ENCODE measurements at places on chromosomes 4 and X.

DNA sequence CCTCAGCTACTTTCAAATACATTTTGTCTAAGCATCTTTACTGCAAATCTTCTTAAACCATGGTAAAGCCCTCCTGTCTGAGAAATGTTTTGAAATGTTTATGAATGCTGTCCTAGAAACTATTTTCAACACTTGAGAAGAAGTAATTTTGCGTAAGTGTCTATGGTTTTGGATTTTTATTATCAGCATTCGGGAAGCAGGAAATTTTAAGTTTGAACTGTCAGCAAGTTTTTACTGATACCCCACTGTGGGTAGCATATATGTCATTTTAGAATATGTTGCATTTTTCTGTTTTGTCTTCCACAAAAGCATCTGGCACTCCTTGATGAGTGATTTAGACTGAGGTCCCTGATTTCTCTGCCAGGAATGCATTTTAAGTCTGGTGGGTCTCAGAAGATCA, 302.4 kb upstream of the GIMD1 start:
- no peak for DNase-seq

DNA sequence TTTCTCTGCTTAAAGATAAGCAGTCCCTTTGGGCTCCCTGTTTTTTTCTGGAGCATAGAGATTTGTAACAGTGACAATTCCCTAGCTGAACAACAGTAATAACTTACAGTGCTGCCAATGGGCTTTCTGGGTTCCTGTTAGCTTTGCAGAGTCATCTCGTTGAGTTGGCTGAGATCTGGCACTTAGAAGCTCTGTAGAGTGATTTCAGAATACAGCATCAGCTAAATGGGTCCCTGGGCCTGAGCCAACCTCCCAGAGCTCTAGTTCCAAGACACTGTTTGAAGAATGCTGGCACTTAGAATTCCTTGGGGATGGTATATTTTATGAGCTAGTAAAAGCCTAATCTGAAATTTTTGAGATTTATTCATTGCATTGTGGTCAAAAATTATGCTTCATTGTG, 43.5 kb upstream of the SERTM2 start:
- no peak for DNase-seq

- DNase-seq = no peak
These were observed 602.7 kb upstream of the PCDH7 start for GRCh38 chr4:30117433-30117832.

GRCh38 chr4:665381-665750, 8.7 kb downstream of the ATP5ME start:
- no peak for DNase-seq

DNA sequence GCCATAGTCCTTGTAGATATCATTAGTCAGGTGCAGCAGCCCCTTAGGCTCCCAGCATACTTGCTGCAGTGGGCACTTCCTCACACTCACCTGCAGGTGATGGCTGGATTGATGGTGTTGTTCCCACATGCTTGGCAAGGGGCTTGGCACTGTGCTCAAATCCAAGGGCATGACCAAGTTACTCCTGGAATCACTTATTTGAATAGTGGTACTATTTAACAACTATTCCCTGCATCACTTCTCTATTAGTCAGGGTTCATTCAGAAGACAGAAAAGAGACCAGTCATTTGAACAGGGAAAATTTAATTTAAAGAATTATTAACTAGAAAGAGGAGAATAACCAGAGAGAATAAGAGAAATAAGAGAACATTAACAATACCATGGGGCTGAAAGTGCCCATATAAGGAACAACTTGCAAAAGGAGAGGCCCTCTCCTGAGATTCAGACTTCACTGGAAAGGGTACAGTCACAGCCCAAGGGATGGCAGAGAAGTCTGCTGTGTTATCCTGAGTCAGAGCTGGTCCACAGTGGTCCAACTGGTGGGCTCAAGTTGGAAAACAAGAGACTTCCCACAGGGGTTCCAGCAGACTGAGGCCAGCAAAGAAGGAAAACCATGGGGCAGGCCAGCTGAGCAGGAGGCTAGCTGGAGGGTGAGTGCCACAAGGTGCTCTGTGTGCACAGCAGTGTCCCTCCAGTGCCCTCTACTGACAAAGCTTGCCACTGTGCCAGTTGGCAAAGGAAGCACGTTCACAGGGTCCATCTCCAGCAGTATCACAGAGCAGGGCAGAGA, 9.8 kb downstream of the SPP1 start:
- DNase-seq = no peak

- no peak for DNase-seq
These were observed 159.2 kb downstream of the FAM13A start for GRCh38 chr4:88897752-88898151.

DNA sequence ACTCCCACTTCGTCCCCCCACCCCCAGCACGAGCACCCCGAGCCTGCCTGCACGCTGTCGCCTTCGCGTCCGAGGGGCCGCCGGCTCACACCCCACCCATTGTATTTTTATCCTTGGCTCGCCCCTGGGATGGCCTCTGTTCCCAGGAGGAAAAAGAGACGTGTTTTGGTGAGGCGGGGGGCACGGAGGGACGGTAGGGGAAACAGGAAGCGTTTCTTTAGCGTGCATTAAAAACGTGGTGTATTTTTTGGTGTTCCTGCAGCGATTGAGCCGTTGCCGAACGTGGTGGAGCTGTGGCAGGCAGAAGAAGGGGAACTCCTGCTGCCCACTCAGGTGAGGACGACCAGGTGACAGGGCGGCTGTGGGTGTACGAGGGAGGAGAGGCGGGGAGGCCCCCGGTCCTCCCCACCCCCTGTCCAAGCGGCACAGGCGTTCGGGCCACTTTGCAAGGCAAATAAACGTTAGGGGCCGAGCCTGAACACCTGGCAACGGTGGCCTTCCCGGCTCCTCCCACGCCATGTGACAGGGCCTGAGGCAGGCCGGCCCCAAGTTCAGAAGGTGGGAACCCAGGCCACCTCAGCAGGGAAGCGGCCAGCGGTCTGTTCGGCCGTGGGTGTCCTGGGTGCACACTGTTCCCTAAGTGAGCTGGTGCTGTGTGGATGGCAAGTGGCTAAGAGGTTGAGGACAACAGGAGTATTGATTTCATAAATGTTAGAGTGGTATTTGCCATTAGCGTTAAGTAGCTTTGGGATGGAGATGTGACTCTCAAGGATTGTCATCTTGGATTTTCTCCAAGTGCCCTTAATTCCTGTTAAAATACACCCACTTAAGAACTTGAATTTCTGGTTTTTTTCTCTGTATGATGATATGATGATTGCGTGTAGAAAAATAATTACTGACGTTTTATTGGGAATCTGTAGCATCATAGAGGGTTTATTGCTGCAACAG, 1.1 kb downstream of the TMEM131L start:
- no peak for DNase-seq

DNA sequence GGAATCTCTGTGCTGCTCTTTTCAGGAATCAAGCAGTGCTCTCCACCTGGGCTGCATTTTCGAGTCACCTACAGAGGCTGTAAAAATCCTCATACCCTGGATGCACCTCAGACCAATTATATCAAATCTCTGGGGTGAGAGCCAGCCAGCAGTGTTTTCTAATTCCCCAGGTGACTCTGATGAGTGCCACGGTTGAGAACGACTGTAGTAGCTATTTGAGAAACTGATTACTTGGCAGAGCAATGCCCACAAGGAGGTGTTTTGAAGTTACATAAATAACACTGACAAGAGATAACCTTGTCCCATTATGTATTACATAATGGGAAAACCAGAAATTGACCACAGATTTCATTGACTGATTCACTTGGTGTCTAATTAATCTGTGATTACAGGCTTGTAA, 46.8 kb downstream of the CLCN4 start:
- DNase-seq = no peak

- peak; percentile 17 for DNase-seq
These were observed 113.9 kb upstream of the VAMP7 start for GRCh38 chrX:155767051-155767875.

DNA sequence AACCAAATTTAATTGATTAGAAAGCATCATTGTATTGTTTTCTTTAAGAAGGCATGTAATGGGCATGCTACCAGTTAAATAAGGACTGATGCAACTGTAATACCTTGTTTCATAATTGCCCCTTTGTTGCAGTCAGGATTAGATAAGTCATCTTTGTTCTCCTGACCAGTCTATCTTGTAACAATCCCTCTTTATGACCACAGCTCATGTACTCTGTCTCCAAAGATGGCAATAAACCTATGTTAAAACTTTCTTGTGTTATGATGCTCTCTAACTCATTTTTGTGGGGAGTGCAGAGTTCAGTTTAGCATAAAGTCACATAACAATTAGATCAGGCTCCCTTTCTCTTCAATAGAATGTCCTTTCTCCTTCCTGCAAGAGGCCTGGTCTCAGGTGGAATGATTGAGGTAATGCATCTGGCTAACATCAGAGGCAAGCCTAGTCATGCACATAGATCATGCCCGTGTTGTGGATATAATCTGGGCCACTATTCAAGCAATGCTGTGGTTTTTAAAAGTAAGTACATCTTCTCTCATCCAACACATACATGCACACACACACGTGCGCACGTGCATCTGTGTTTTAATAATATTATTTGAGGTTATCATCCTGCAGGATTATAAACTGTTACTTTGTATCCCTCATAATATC, 45.6 kb downstream of the TMEM154 start:
- DNase-seq = no peak

- no peak for DNase-seq
These were observed 2023.7 kb downstream of the ARAP2 start for GRCh38 chr4:34220601-34221000.

DNA sequence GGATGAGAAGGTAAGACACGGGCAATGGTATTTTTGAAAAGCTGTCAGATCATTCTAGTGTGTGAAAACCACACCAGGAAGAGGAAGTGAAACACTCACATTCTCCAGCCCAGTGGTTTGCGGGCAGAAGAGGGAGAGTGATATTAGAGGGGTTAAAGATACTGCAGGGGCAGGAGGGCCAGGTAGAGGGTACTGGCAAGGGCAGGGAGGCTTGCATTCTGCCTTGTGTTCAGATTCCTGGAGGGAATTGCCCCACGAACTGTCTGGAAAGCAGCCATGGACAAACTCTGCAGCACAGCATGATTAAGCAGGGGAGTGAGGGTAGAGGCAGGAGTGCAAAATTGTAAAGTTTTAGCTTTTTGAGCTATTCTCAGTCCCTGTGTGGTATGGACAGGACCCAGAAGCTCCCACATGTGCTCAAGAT, 30.9 kb downstream of the NIPAL1 start:
- no peak for DNase-seq

GRCh38 chr4:112210777-112211176, 20.8 kb upstream of the AP1AR start:
- DNase-seq = no peak

- no peak for DNase-seq
These were observed 629.7 kb downstream of the STIM2 start for GRCh38 chr4:27490315-27490714.

DNA sequence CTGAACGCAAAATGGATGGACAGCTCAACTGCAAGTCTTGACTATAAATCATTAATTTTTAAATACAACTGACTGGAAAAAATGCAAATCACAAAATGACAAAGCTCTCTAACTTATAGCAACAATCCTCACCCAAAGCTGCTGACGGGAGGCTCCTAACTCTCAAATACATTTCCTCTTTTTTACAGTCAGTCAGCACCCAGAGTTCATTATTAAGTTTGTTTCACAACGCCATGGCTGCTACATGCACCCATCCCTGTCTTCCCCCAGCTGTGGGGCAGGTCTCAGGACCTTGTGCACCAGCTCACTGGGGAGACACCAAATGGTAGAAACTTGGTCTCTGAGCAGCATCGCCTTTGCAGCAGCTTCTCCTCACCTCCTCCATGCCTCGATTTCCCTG, 97.6 kb downstream of the SLC34A2 start:
- no peak for DNase-seq

GRCh38 chr4:1318488-1319213, 28.4 kb upstream of the UVSSA start:
- no peak for DNase-seq

- DNase-seq = no peak
These were observed 42.2 kb downstream of the PPM1K start for GRCh38 chr4:88242144-88242543.

GRCh38 chr4:25235401-25235800, 1.6 kb downstream of the PI4K2B start:
- no peak for DNase-seq

DNA sequence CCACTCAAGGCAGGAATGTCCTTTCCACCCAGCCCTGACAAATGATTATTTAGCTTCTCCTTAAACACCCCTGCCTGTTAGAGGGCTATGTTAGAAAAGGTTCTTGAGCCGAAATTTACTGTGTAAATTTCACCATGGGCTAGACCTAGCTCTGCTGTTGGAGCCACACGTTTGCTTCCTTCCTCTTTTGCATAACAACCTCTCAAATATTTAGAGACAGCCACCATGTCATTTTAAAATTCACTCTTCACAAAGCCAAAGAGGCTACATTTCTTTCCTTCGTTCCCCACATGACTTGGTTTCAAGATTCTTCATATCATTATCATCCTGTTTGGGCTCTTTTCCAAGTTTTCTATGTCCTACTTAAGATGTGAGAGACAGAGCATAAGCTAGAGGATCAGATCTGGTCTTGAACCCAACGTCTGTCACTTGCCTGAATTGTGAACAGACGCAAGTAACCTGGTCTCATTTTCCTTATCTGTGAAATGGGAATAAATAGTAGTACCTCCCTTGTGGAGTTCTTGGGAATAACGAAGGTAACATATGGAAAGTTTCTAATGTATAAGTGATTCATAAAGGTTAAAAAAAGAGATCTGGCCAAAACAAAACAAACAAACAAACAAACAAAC, 6.7 kb downstream of the DOCK11 start:
- DNase-seq = no peak

GRCh38 chr4:84215217-84215616, 283.9 kb downstream of the NKX6-1 start:
- DNase-seq = no peak

GRCh38 chr4:20251796-20252655, at the start of gene SLIT2:
TSS of gene SLIT2 (plus strand) at chr4:20251905. CDS start at chr4:20253816, 1,911 bp downstream.
- no peak for DNase-seq

- no peak for DNase-seq
These were observed 105.5 kb downstream of the SOWAHB start for GRCh38 chr4:76792418-76792817.

- no peak for DNase-seq
These were observed 90.9 kb upstream of the SRD5A3 start for GRCh38 chr4:55255179-55255578.

- no peak for DNase-seq
These were observed 34.3 kb downstream of the ATP10D start for GRCh38 chr4:47519239-47519883.

GRCh38 chr4:40856840-40857362, 107.1 kb downstream of the NSUN7 start:
- DNase-seq = no peak

DNA sequence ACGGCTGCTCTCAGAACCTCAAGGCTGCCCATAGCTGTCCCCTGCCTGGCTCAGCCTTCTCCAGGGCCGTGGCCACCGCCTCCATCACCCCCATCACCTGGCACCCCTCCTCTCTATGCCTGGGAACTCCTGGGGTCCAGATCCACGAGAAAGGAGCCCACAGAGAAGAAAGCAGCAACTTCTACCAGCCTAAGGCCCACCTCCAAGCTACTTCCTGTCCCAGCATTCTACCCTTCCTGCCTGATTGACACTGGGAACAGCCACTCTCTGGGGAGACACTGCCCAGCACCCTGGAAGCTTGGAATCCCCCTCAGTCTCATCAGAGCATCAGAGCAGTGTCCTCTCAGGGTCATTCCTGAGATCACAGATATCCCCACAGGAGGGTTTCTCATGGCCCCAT, 36.9 kb upstream of the PROM1 start:
- DNase-seq = peak; percentile 9

GRCh38 chrX:130347321-130347720, 7.6 kb downstream of the SLC25A14 start:
- DNase-seq = no peak

GRCh38 chr4:108398316-108398715, 222.1 kb upstream of the RPL34 start:
- no peak for DNase-seq

GRCh38 chrX:39757971-39758370, 339.8 kb downstream of the BCOR start:
- no peak for DNase-seq

GRCh38 chrX:20313899-20314298, 47.2 kb upstream of the RPS6KA3 start:
- no peak for DNase-seq

All from CMK (cell line).